ENCODE measurements at places on chromosomes 5 and 9.

DNA sequence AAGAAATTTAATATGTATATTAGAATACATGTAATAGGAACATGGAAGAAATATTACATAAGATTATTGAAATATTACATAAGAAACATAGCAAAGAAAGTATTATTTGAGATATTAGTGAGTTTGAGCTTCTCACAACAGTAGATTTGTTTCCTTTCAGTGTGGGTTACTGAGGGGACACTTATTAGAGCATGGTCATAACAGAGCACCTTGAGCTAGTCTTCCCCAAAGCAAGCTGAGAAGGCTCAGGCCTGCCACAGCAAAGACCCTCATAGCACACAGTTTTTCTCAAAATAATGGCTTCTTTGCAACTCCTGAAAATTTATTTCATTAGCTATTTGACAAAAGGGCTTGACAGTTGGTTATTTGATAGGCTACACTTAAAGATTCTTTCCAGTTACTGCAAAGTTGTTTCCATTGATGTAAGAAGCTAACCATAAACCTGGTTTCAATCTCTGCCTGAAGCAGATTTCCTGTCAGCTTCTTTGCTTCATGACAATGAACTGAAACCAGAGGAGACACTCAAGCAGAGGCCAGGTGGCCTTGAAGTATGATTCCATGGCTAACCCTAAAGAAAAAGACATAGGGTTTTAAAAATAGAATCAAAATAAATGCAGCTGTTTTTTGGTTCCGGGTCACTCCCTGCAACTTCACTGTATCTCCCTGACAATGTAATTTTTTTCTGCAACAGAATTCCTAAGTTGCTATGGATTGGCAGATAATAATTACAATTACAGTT is 68.6 kb downstream of the ERMP1 start:
- DNase-seq, result no peak

DNA sequence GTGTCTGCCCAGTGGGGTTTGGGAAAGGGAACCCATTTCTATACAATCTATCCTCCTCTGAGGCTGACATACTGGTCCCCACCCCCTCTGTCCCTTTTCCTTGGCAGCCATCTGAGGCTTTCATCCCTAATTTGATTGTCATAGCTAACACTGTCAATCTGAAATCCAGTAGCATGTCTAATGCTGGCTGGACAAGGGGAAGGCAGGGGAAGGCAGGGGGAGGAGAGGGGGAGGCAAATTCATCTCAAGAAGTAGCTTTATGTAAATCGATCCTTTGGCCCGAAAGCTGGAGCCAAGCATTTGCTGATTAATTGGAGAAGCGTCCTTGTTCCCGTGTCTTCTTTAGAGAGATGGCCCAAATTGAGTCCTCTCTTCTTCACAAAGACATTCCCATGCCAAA is 314.1 kb upstream of the PANK3 start:
- no peak for DNase-seq

DNA sequence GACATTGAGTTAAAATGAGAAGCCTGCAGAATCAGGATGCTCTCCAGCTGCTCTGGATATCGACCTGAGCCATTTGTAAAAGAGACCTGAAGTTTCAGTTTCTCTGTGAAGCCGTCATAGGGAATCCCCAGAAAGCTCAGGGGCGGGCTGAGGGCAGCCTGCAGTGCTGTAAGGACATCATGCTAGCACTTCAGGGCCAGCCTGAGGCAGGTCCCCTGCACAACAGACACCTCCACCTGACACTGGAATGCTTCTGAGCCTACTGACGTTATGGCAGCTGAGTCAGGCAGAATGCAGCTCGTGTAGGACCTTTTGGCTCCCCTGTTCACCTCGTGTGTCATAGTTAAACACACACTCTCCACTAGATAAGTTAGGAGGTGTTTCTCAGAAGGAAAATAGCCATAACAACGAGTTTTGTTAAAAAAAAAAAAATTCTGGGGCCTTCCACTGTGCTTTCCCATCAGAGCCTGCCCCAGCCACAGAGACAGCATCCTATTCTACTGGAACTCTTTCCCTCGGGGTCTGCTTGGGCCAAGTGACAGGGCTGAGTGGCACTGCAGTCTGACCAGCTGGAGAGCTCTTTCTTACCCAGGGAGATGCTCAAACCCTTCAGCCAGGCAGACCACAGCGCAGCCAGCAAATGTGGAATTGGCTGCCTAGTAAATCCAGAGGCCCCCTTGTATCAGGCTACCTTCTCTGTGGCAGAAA is 354.9 kb downstream of the DIRAS2 start:
- no peak for DNase-seq

- DNase-seq, result no peak
These were observed 19.7 kb downstream of the GLRA1 start for GRCh38 chr5:151904909-151905308.

DNA sequence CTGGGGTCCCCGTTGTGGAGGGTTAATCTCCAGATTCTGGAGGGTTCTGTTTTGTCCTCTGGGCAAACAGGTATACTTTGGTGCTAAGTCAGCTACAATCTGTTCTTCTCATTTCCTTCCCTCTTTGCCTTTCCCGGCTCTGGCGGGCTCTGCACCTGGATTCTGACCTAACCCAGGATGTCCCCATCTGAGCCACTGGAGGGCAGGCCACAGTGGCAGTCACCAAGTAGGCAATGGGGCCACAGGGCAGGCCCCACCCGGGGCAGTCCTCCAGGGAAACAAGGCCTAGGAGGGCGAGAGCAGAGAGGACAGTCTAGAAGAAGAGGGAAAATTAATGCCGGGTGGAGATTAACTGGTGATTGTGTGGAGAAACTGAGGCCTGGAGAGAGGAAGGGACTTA is 40.4 kb upstream of the HRH2 start:
- DNase-seq, result no peak

- DNase-seq, result no peak
These were observed 39.2 kb downstream of the RCL1 start for GRCh38 chr9:4831944-4832343.
